ENCODE measurements at places on chromosomes 12 and 14.

GRCh38 chr14:68658943-68659931 is 133.6 kb downstream of the ZFP36L1 start:
- DNase-seq = no peak

DNA sequence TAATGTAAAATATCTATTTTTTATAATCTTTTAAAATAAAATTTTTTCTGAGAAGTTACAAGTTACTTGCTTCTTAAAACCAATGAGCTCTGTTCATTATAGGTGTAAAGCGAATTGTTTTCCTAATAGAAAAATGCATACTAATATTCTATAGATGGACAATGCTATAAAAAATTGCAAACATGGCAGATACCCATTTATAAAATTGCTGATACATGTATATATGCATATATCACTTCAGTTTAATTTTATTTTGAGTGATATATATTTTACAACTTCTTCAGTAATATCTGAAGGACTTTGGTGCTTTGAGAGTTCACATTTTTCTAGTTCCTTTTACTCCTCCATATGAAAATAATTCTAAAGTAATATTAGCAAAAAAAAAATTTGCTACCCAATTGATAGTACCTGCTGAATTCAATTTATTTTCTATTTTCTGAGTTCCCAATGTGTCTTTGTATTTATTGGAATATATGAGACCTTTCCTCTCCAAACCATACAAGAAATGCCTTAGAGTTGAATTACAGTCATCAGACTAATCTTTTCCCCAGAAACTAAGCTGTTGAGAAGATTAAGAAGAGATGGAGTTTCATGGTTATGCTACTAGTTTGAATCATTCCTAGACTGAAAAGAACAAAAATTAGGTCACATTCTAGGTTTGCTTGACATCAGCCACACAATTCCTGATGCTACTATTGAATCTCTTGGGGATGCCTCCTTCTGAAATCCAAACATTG is 1937.5 kb upstream of the SEL1L start:
- no peak for DNase-seq

DNA sequence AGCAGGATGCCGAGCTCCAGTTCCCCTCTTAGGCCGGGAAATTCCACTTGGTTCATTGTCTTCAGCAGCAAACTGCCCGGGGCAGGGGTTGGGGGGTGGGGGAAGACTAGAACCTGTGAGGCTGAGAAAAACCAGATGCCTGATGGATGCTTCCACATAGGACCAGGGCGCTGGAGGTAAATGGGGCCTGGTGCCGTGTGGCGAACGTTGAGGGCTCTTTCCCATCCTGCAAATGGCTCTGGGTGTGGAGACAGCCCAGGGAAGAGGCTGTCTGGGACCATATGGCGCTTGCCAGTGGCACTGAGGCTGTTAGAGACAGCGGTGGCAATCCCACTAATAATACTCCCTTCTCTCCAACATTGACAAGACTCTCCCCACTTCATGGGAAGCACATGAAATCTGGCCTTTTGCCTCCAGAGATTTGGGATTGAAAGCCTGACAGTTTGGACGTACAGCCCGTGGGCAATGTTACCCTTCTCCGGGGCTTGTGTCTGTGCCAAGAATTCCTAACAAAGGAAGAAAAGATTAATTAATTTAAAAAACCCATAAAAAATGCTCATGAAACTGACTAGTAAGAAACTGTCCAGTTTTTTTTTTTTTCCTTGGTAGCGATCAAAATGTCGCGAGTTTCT is 44.5 kb downstream of the MAP1LC3B2 start:
- DNase-seq = no peak

GRCh38 chr14:104651876-104652260 is 37.5 kb upstream of the INF2 start:
- DNase-seq = no peak

GRCh38 chr14:101111620-101112290 is 208.2 kb upstream of the RTL1 start:
- no peak for DNase-seq

GRCh38 chr12:84636801-84637290 is 275.8 kb downstream of the SLC6A15 start:
- no peak for DNase-seq

GRCh38 chr12:82788594-82788993 is 101.9 kb downstream of the TMTC2 start:
- DNase-seq = no peak

DNA sequence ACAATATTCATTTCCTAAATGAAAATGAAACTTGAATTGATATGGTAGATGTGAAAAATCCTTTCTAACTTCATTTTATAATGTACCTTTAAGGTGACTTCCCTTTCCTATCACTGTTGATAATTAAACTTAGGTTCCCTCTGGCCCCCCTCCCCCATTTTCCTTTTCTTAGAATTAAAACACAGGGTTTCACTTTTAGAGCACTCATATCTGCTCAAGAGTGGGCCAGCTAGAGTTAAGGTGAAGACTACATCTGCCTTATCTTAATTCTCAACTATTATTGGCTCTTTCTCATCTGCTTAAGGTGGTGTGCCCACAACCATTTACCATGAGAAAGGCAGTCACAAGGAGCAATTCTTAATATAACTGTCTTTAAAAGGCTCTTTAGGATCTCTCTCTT is 49.7 kb downstream of the LIN52 start:
- no peak for DNase-seq

DNA sequence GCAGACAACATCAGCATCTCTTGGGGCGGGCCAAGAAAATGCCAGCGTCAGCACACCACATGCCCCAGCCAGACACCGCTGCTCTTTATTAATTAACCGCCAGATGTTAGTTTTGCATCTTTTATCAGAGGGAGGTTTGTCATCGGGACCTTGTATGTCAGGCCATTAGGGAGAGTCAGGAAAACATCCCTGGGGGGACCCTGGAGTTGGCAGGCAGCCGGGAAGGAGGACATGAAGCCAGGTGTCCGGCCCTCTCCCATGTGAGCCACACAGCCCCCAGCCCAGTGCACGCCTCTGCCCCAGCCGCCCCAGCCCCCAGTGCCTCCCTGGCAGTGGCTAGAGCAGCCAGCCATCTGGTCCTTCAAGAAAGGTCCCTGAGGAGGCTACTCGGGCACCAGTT is 56.9 kb upstream of the FAM222A start:
- no peak for DNase-seq

DNA sequence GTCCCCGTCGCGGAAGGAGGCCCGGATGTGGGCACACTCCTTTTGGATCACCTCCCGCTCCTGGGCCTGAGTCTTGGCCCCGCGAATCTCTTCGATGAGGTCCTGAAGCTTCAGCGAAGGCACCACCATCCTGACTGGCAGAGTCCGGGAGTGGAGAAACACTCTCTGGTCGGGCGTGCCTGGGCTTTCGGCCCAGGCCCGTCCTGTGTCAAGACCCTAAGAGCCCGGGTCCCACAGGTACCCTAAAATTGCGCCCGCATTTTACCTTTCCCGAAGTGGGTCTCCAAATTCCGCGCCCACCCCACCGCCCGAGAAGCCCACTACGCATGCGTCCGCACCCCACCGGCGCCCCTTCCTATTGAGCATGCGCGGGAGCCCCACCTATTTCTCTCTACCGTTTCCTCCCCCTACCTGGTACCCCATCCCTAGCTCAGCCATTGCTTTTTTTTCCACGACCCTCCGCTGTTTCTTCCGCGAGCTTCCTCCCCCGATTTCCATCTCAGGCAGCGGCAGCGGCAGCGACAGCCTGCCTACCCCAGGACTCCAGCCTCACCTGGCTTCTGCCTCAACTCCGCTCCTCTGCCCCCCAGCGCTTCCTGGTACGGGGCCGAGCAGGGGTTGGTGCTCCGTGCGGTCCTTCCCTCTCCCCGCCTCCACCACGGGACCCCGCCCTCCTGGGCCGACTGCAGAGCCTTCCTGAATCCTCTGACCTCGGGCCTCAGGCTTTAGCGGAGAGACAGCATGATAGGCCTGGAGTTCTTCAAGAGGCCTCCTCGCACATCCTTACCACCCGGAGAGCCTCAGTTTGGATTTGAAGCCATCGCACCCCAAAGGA is at the start of gene AP1G2:
TSS of gene AP1G2 (minus strand) at position 606 of the 835 bp plus-strand sequence. CDS start at position 129, 477 bp downstream.
- DNase-seq = peak; percentile 87

DNA sequence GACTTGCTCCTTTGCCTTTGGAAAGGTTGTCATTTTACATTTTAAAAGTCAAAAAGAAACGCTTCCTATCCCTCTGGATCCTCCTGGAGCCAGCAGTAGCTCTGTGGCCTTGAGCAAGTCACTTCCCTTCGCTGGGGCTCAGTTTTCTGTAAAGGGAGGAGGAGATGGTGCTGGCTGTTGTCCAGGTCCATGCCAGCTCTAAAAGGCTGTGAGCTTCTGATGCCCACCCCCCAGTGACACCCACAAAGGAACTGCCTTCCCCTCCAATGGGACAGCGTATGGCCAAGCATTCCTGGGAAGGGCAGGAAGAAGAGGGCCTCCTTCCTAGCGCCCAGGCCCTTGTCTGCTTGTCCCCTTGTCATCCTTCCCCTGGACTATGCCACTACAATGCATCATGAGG is 81.5 kb downstream of the NTF3 start:
- DNase-seq = no peak

DNA sequence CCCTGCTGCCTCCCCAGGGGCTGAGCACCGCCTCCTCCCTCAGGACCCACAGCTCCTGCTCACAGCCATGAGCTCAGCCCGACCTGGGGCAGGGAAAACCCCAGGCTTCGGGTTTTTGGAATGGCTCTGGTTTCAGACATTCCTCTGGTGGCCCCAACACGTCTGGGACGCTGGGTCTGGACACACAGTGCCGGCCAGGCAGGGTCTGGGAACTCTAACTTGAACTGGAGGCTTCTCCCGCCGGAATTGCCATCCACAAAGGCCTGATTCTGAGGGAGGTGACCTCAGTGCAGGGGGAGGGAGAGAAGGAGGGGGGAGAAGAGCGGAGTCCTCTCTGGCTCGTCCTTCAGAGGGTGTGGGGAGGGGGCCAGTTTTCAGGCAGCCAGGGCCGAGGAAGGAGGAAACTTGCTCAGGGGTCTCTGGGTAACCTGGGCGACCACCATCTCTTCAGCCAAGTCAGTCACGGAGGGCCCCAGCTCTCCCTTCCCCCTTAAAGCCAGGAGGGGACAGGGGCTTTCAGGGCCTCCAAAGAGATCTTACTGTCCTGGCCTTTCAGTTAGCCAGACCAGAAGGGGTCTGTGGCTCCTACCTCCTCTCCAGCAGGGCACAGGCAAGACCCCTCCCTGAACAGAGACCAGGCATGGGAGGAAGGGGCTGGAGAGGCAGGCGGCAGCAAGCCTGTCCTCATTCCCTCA is 19.4 kb downstream of the NCKAP5L start:
- DNase-seq = no peak

DNA sequence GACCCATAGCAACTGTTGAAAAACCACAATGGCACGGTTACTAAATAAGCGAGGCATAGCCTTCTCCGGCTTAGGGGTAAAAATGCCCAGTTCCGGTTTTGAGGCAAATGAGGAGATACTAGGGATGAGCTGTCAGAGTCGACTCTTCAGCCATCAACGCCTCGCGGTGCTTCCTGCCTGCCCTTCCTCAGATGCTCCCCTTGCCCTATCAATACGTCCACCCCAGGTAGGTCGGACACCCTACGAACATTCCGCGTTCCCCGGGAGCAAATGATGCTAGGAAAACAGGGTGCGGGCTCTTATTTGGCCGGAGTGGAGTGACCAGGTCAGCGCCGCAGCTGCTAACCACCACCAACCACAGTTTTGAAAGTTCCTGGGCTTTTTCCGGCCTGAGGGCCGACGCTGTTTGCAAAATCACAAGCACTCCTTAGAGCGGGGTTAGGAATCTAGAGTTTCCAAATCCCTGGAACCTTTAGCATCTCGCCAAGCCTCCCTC is 1.2 kb downstream of the SRSF9 start:
- DNase-seq = peak; percentile 33

DNA sequence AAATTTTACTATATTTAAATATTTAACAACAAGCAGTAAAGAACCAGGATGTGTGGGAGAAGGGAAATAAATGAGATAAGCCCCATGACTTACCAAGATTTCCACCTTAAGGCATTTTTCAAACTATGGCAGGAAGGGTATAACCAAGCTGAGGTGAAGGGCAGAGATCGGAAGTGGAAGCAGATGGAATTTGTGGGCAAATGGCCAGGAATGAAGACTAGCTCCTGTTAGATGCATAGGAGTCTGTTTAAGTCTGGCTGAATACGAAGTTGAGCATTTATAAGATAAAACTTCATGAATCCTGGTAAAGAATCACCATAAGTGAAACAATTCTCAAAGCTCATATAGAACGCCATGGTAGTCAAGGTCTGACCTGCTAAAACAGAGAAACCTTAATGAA is 163.5 kb downstream of the DIO2 start:
- DNase-seq = no peak

- DNase-seq = no peak
Measured at GRCh38 chr14:34957771-34958286, 25.0 kb upstream of the SRP54 start.

- no peak for DNase-seq
Measured at GRCh38 chr12:47111392-47111778, 31.6 kb upstream of the AMIGO2 start.

- DNase-seq = peak; percentile 92
Measured at GRCh38 chr14:68961781-68962584, 17.1 kb downstream of the ACTN1 start.

DNA sequence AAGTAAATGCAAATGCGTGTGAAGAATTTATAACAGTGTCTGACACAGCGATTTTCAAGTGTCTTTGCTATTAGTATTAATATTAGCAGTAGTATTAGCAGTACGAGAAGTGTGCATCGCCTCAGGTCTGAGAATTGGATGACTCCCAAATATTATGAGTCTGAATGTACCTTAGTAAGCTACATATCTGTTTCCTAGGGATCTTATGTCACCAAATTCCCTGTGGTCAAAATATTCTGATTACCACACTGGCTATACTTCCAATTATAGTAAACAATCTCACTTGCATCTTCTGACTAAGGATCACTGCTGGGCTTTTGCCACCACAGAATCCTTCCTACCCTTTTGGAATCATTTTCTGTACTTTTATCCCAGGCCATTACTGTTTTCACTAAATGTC is 396.0 kb upstream of the MIS18BP1 start:
- DNase-seq = no peak

GRCh38 chr14:31303654-31304053 is 96.1 kb upstream of the HECTD1 start:
- DNase-seq = no peak

DNA sequence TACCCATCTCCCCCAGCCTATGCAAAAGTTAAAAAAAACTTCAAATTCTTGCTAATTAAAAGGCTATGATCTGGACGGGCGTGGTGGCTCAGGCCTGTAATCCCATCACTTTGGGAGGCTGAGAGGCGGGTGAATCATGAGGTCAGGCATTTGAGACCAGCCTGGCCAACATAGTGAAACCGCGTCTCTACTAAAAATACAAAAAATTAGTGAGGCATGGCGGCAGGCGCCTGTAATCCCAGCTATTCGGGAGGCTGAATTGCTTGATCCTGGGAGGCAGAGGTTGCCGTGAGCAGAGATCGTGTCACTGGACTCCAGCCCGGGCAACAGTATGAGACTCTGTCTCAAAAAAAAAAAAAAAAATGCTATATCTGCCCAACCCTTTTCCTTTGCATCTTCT is 925.4 kb downstream of the GALC start:
- no peak for DNase-seq

GRCh38 chr12:94263905-94264561 is 115.7 kb downstream of the PLXNC1 start:
- no peak for DNase-seq

DNA sequence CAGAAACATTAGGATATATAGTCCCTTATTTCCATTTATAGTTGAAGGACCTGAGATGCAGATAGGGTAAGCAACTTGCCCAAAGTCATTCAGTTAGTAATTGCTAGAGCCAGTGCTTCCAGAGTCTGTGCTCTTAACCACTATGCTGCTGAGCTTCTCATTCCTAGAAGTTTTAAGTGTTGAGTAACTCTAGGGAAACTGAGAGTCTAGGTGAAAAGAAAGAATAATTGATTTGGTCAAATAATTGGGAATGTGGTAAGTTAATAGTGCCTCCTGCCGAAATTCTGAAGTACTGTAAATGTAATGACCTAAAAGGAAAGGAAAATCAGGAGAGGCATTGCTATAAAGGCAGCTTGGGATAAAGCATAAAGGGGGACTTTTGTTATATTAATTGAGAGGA is 14.1 kb downstream of the PYROXD1 start:
- DNase-seq = no peak

All from SW480 (cell line).